ENCODE measurements at places on chromosomes 7 and 10.

DNA sequence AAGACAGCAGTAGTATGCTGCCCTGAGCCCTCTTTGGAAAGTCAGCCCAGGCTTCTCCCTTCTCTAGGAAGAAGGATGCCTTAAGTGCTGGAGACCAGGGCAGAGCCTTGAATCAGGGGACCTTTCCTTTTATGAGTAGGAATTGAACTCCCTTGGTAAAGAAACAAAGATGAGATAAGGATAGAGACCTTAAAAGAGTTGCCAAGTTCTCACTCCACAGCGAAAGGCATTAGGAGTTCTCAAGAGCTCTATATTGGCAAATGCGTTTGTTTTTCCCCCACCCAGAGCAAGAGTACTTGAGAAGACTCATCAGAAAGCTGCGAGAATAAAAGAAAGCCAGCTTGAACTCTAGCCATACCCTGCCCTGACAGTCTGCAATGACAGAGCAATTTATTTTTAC is 72.9 kb upstream of the OGDHL start:
- no peak for DNase-seq

DNA sequence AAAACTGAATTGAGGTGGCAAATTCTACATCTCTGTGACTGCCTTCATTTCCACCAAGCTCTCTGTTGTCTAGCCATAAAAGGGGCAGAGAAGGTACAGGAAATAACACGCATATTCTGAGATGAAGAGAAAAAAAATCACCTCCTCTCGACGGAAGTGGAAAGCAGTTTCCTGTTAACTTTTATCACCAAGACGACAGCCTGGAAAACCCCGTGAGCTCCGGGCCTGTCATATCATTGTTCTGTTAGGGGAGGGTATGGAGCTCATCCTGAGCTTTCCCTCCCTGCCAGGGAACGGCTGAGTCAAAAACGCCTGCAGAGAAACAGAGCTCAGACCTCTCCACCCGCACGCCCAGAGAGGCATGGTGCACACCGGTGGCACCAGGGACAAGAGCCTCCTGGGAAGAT is 200.3 kb downstream of the PRPF18 start:
- DNase-seq, result peak; percentile 18

- DNase-seq, result no peak
Observed at GRCh38 chr7:123401295-123401694, 133.1 kb downstream of the IQUB start.

- DNase-seq, result no peak
Observed at GRCh38 chr7:73732397-73732796, 6.2 kb downstream of the ABHD11 start.

DNA sequence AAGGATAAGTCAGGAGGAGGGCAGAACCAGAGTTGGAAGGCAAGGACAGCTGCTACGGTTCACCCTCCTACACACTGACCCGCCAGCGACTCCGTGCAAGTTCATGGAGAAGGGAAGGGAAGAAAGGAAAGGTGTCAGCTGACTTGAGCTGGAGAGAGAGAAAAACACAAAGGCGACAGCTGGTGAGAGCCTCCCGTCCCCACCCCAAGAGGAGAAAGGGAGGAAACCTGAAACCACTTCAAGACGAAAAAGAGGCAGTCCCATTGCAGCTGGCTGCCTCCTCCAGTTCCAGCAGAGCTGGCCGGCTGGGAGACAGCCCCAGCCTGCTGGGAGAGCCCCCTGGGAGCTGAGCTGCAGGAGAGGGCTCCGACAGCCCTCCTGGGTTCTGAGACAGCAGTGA is 75.2 kb downstream of the PARD3 start:
- DNase-seq, result peak; percentile 48

DNA sequence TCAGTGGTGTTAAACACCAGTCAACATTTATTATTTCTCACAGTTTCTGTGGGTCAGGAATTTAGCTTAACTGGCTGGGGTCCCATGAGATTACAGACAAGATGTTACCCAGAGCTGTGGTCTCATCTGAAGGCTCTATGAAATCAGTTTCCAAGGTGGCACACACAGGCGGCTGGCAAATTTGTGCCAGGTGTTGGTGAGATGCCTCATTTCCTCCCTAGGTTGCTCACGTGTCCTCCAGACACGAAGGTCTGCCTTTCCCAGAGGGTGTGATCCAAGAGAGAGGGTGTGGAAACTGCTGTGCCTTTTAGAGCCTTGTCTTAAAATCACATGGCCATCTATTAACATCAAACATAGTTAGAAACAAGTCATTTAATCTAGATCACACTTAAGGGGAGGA is 209.0 kb downstream of the JCAD start:
- DNase-seq, result no peak

DNA sequence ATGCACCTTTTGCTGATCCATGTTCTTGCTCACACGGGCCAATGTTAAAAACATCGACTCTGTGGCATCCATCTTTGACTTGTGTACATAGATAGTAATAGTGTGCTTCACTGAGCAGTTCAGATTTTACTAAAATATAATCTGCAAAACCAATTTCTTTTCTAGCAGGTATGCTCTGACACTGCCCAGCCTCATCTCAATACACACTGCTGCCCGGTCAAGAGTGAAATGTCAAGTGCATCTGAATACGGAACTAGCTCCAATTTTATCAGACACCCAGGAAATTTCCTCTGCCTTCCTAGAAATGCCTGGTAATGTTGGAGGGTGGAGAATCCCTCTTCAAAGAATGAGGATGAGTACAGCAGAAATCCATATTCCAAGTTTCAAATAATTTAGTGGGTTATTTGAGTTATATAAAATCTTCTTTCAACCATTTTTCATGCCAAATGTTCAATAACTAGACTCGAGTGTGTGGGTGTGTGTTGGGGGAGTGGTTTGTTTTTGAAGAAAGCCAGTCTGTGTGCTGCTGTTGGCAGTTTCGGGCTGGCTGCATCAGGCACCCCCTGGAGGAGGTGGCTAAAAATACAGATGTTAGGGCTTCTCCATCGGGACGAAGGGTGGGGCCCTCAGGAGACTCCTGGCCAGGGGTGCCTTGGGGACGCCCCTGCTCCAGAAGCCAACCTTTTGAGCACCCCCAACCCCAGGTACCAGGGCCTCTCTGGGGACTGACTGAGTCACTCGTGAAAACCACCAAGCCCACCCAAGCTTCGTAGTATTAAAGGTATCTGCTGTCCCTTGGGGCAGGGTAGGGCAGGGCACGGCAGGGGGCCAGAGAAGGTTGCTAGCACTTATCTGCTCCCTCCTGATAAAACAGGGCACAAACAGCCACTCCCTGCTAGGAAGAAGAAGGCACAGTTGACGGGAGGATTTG is 15.4 kb downstream of the CTBP2 start:
- peak; percentile 35 for DNase-seq

GRCh38 chr7:23333671-23334246 is 34.6 kb downstream of the MALSU1 start:
- DNase-seq, result peak; percentile 98

DNA sequence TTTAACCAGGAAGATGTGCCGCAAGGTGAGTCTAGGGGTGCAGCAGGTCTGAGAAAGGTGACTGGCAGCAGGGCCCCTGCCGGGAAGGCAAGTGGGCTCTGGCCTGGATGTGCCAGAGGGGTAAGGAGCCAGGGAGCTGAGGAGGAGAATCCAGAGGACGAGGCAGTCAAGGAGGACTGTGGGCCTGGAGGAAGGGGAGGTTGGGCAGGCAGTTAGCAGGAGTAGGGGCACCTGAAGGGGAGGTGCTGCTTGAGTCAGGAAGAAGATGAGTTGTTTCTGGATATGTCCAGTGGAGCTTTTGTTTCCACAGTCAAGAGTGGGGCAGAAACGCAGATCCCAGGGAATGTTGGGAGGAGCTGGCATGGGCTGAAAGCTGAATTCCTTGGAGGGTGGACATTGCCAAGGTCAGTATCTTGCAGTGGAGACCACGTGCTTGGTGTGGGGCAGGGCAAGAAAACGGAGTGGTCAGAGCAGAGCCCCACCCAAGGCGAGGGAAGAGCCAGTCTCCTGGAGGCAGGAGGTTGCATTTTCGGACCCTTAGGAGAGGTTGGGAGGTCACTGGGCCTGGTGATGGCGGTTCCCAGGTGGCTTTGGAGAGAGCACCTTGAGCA is 34.0 kb downstream of the MINDY4 start:
- no peak for DNase-seq

DNA sequence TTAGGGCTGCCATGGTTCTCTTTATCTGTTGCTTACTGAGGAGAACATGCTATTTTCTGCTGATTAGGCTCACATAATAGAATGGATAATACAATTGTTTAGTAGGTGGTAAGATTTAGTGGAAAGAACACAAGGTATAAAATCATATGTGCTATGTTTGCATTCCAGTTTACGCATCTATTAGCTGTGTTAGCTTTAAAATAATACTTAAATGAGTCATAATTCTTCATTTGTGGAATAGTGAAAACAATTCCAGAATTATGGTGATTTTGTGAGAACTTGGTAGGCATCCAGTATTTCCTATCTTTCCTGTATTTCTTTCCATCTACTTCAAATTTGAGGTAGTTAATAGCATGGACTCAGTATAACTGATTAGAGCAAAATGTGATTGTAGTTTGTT is 1585.5 kb upstream of the LRRTM3 start:
- DNase-seq, result no peak

DNA sequence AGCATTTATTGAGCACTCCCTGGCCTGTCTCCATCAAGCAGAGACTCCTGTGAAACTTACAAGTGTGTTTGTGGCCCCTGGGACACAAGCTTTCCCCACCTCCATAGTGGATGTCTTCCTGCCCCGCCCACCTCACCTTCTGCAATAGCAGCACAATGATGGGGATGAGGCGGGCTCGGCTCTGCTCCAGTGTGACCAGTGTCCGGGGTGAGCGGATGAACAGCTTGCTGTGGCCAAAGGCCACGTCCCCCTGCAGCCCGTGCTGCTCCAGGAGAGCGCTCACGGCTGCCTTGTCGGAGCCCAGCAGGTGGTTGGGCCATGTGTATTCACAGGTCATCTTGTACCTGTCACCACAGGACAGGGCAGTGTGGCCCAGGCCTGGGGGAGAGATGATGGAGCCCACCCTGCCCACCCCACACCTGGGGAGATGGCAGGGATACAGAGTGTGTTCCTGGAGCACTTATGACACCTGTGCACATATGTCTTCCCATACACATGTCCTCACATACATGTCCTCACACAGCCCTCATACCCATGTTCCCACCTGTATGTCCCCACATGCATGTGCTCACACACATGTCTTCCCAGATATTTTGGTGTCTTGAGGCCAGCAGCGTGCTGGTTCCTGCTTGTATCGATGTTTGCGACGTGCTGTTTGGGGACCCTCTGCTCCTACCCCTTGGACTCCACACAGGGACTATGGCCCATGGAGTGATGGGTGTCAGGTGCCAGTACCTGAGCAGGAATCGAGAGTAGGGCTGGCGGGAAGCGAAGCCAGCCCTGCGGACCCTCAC is 12.7 kb downstream of the MYO1G start:
- no peak for DNase-seq

GRCh38 chr7:46746695-46747687 is 825.9 kb upstream of the IGFBP3 start:
- DNase-seq, result no peak

DNA sequence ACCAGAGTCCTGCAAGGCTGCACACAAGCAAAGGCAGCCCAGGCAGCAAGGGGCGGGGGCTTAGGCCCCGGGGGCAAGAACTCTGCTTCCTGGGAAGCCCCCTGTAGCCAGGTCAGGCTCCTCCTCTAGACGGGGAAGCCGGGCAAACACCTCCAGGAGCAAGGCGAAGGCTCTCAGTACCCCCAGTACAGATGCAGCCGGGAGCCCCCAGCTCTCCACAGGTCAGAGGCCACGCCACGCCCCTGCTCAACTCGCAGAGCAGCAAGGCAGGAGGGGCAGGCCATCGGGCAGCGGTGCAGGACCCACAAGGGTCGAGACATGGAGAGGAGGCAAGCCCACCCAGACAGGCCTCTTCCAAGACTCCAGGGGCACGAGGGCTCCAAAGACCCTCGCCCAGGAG is 108.8 kb downstream of the MAD1L1 start:
- no peak for DNase-seq

DNA sequence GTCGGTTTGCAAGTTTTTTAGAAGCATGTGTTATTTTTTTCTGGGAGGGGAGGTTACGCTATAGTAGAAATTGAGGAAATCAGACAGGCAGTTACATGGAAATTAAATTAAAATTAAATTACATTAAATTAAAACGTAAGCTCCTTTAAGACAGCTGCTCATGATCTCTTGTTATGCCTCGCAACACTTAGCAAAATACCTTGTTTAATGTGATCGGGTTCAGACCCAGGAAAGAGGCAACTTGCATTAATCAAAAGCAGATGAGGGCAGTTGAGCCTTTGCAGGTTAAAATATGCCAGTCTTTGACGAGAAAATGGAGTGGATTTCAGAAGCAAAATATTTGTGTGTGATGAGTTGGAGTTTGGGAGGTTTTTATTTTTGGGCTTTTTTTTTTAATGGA is 651.8 kb downstream of the INHBA start:
- DNase-seq, result no peak

DNA sequence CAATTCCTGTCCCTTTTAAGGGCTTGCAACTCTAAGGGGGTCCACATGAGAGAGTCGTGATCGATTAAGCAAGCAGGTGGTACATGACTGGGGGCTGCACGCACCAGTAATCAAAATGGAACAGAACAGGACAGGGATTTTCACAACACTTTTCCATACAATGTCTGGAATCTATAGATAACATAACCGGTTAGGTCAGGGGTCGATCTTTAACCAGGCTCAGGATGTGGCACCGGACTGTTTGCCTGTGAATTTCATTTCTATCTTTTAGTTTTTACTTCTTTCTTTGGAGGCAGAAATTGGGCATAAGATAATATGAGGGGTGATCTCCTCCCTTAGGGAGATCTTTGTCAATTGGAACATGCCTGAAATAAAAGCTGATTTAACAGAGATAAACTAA is 370.1 kb downstream of the IPMK start:
- DNase-seq, result no peak

DNA sequence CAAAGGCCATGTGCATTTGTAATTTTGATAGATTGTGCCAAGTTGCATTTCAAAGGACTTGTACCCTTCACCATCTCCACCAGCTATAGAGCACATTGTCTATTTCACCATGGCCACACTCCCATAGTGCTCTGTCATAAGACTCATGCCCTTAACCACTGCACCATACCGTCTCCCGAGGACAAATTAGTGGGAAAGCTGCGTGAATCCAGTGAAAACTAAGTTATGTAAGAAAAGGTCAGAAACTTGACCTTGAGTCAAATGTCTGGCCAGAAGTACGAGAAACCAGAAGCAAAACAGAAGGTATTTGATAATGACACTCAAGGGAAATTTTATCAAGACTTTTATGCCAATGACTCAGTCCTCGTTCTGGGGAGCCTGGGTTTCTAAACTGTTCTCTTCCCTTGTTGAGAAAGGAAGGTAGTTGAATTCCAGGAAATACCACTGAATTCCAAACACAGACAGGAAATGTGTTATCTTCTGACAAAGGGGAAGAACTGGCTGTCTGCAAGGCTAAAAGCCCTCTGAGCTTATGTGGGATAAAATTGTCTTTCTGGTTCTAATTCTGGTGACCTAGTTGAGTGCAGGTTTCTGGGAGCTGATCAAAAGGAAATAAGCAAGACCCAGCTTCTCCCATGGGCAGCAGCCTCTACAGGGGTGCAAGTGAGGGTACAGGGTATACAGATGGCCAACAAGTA is 49.7 kb downstream of the CDK1 start:
- no peak for DNase-seq

- no peak for DNase-seq
Observed at GRCh38 chr10:80051993-80052392, 26.5 kb upstream of the TMEM254 start.
